Stimulated activated CD8-positive, alpha-beta memory T cell treated with anti-CD3 and anti-CD28 coated beads, Interleukin-4, amount 100 ng/mL, for 24 hours (primary cell): ENCODE measurements at places on chromosomes 6 and 20.

DNA sequence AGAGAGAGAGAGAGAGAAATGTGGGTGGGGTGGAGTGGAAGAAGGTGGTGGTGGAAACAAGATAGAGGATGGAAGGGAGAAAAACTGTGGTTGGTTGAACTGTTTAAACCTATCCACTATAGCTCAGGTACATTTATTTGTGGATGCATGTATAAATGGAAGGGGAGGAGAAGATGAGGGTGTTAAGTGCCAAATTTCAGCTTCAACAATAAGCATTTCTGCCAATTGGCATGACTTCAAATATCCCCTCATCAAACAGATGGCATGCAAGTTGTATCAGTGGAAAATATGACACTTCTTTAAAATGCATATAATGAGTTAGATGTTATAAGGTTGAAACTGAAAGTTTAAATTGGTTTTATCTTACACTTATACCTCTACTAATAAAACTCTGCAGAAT, 216.1 kb downstream of the LMBRD1 start:
- no peak for DNase-seq

GRCh38 chr6:169583886-169584541, 117.8 kb downstream of the WDR27 start:
- no peak for DNase-seq

- no peak for DNase-seq
These were observed 137.0 kb upstream of the AFDN start for GRCh38 chr6:167689751-167690150.

DNA sequence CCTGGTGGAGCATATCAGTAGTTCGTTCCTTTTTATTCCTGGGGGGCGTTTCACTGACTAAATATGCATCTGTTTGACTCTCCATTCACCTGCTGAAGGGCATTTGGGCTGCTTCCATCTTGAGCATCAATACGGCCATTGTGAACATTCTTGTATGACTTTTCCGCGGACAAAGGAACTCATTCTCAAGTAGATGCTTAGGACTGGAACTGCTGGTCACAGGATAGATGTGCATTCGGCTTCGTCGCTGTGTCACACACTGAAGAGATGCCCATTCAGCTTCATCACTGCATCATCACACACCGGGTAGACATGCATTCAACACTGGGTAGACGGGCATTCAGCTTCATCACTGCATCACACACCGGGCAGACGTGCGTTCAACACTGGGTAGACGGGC, 95.3 kb downstream of the TAF4 start:
- DNase-seq, result no peak

DNA sequence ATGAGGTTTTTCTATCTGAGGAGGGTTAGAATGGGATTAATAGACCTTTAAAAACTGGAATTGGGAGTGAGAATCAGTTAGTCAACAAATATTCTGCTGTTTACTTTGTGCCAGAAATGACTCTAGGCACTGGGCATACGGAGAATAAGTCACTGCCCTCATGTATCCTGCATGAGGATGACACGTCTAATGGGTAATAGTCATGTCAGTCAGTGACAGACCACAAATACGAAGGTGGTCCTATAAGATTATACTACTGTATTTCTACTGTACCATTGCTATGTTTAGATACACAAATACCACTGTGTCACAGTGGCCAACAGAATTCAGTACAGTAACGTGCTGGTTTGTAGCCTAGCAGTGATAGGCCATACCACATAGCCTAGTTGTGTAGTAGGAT, 30.7 kb downstream of the ZFAND3 start:
- no peak for DNase-seq

DNA sequence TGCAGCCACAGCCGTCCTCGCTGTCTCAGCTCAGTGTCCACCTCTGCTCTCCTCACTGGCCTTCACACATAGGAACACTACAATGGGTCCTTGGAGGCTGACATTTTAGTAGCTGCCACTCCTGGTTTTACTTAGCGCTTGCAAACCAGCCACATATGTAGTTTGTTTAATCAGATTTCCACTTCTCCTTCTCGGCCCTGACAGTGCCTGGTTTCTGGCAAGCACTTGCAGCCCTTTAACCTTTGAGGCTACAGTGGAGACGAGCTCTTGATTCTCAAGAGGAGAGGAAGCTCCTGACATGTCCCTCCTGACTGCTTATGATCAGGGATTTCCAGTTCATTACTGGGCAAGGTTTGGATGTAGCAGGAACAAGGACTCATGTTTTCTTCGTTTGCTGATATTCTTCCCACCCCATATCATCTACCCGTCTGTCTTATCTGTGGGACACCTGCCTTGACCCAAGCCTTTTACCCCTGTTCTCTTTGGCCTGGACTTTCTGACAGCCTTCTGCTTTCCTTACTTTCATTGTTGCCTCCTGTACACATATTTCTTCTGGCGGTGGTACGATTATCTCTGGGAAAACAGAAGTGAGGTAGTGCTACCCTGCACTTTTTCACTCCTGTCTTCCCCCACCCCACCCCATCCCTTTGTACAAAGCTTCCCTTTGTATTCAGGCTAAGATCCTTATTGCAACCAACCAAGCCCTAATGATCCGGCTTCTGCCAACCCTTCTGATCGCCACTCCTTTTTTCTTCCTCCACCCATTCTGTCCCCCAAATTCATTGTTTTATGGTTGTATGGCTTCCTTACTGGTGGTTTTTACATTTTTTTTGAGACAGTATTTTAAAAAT, 31.2 kb downstream of the CEP43 start:
- no peak for DNase-seq

- no peak for DNase-seq
These were observed 195.7 kb downstream of the TASP1 start for GRCh38 chr20:13442986-13443385.

GRCh38 chr6:130869681-130870080, 42.5 kb downstream of the SMLR1 start:
- no peak for DNase-seq

DNA sequence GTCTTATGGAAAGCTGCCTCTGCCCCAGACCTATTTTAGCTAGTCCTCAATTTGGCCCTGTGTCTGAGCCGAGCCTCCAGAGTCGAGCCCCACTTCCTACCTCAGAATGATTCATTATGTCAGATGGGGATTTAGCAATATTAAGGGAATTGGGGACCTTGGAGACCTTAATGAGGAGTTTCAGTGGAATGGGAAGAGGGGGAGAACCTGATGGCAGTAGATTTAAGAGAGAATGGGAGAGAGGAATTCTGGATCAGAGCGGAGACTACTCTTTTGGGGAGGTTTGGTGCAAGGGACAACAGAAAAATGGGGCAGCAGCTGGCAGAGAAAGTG, 63.5 kb downstream of the EFHC1 start:
- DNase-seq, result no peak

DNA sequence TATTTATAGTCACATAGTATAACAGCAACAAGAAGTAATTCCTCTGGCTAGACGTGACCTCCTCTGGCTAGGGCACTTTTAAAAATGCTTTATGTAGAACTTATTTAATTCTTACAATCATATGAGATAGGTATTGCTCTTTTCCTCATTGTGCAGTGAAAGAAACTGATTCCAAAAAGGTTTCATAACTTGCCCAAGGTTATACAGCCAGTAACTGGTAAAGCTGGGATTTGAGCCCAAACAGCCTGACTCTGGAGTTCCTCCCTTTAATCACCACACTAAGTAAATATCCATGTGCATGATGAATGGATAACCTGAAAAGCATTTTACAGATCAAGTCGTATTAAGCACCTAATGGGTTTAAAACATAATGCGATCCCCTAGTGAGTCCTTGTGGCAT, 214.6 kb downstream of the PRL start:
- DNase-seq, result no peak

GRCh38 chr20:37941332-37941731, 38.4 kb downstream of the VSTM2L start:
- no peak for DNase-seq

GRCh38 chr6:127216810-127217789, 49.6 kb upstream of the RNF146 start:
- DNase-seq, result no peak

- DNase-seq, result no peak
These were observed 654 bp downstream of the TBC1D7 start for GRCh38 chr6:13327691-13328075.

DNA sequence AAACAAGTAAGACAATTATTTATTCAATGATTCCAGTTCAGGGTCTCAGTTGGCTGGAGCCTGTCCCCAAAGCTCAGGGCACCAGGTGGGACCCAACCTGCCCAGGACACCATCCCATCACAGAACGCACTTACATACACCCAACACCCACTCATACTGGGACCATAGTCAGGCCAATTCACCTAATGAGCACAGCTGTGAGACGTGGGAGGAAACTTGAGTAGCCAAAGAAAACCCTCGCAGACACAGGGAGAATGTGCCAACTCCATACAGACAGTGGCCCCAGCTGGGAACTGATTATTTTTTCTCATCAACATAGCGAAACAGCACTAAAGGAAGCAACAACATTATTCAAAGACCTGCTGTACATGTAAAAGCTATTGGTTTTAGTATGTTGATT, 58.6 kb upstream of the DOK5 start:
- DNase-seq, result no peak

DNA sequence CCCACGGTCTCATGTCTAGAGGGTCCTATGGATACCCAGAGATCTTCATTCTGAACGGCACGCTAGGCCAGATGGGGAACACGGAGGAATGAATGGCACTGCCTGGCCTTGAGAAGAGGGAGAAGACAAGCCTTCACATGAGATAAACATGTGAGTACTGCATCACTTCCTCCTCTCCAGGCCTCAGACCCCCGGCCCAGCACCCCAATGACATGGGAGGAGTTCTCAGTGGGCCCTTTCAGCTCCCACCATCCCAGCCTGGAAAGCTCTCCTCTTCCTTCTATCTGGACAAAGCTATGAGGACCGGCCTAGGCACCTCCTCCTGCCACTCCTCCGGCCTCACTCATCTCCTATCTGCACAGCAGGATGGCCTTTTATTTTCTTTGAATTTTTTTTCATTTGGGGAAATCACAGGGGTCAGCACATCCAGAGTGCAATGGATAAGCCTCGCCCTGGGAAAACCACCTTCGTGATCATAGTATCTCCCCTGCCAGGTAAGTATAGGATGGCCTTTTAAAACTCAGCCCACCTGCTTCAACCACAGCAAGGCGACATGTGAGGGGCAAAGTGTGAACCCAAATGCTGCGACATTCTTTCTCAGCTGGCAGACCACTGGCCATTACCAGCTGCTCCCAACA, 39.2 kb upstream of the CDKN1A start:
- no peak for DNase-seq

- no peak for DNase-seq
These were observed 1.2 kb downstream of the PANK2 start for GRCh38 chr20:3890398-3890751.
